NCI-H69 (cell line): ENCODE measurements at places on chromosomes 2 and 18.

GRCh38 chr2:185610301-185610700 is 128.3 kb upstream of the FSIP2 start:
- DNase-seq: no peak

DNA sequence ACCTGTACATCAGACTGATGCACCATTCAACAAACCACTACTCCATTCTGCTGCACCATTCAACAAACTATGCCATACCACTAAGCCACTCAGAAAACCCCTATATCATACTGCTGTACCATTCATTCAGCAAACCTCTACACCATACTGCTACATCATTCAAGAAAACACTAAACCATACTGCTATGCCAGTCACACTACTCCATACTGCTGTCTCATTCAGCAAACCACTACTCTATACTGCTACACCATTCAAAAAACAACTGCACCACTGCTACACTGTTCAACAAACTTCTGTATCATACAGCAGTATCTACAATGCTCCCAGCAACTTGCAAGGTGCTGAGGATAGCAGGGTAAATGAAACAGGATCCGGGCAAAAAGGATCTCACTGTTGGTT is 12.9 kb upstream of the SLC1A4 start:
- no peak for DNase-seq

GRCh38 chr2:4992226-4992625 is 700.0 kb upstream of the SOX11 start:
- DNase-seq: peak; percentile 58

- no peak for DNase-seq
These were observed 464.6 kb downstream of the MTX2 start for GRCh38 chr2:176733698-176734430.

DNA sequence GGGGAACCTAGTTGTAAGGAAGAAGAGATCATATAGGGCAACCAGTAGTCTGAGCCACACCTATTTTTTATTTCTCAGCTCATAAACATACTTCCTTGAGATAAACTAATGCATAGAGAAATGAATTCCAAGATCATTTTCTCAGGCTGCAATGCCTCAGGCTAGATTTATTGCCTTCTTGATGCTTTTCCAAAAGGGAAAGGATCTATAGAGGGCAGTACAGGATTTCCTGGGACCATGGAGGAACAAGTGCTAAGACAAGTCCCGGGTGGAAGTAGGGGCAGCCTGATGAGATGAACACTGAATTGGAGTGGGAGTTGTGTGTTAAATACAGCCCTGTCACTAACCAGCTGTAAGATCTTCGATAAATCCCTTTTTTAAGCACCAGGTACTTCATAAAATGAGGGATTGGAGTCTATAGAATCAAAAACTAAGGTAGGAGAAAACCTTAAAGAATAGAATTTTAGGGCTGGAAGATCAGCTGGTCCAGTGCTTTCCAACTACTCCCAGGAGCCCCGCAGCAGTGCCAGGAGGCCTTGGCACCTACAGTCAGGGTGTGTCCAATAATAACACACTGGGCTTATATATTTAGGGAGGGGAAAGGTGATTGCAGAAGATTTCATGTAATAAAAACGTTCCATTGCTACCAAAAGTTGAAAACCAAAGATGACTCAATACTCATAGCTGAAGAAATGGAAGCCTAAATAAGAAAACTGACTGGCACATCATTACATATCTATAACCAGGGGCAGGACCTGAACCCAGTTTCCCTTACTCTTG is 58.1 kb downstream of the SERTAD2 start:
- DNase-seq: peak; percentile 62

DNA sequence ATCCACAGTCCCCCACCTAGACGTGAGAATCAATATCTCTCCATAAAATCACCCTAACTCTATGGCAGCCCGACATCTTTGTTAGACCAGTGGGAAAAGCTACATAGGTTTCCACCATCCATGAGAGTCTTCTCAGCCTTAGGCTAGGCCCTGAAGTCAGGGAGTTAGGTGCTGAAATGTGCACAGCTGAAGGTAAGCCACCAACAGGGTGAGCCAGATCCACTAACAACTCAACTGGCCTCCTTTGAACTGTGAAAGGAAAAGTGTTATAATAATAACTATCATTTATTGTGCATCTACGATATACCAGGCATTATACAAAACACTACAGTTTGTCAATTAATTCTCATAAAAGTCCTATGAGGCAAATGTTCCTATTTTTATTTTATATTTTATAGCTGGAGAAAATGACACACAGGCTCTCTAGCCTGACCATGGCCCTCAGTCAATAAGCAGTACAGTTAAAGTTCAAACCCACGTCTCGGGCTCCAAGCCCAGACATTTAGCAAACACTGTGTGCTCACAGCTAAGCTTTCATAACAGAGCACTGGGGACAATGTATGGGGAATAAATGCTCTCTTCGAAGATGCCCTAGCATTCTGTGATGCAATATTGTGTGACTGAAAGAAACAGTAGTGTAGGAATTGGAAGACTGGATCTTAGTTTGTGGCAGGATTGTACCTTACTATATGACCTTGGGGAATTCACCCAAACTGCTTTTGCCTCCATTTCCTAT is 11.2 kb upstream of the CYP27C1 start:
- no peak for DNase-seq

DNA sequence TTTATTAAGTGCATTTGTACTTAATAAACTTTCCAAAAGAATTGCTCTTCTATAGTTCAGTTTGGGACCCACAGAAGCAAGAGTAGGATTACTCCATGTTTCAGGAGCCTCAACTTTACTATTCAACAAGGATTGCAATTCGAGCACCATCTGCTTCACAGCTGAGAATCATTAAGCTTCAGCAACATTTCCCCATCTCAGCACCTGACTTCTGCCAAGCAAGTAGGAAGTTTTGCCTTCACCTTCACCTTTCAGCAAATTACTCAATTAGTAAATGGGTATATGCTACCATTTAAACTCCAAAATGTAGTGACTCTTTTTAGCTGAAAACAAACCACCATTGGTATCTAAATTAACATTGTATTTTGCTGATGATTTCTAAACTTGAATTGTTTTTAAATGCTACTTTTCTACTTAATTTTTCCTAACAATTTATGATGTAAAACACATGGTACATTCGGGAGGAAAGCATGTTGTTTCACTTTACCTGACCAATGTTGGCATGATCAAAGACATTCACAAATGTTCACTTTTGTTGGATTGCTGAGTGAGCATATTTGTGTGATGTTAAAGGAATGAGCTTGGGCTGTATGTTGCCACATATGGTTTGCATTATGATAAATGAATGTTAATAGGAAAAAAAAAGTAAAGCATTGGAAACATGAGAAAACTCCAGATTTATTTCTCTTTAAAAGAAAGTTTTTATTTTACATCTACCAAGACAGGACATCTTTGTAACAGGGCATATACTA is 159.2 kb downstream of the GULP1 start:
- peak; percentile 29 for DNase-seq

DNA sequence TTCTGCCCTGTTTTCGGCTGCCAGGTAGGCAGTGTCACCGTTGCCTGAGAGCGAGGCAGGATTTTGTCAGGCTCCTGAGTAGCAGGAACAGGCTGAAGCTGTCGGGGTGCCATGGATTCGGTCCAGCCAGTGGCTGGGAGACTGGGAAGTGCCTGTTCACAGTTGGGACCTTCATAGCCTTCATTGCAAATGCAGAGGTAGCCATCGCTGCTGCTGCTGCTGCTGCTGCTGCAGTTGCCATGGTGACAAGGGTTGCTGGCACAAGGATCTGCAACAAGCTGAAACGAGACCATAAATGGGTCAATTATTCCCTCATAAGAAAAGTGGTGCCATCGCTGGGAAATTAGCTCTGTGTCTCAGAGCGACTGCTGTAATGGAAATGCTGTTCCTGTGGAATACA is 122.7 kb downstream of the DNER start:
- DNase-seq: no peak

DNA sequence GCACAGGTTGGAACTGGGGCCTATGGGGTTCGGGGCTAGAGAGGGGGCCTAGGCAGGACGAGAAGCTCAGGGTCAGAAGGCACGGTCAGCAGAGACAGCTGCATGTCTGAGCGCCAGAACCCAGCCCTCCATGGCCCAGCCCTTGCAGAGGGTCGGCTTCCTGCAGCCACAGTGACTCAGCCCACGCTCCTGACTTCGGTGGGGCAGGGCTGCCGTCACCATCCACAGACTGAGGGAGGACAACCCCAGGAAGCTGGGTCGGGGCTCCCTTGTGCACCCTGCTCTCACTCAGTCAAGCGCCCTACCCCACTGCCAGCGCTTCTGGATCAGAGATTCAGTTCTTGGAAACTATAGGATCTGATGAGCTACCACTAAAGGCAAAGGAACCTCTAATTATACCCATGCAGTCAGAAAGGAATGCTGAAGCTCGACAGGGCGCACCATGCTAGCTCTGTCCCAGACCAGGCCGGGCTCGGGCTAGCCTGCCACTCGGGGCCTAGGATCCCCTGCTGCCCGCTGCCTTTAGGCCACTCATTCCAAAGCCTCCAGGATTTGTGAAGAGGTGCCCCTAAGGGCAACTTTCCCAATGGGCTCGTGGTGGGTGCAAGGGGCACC is 3.0 kb downstream of the ACTR1B start:
- DNase-seq: no peak

GRCh38 chr2:63819765-63820717 is 21.7 kb upstream of the UGP2 start:
- DNase-seq: peak; percentile 14

- peak; percentile 32 for DNase-seq
These were observed 104.8 kb upstream of the TFPI start for GRCh38 chr2:187658952-187659525.

DNA sequence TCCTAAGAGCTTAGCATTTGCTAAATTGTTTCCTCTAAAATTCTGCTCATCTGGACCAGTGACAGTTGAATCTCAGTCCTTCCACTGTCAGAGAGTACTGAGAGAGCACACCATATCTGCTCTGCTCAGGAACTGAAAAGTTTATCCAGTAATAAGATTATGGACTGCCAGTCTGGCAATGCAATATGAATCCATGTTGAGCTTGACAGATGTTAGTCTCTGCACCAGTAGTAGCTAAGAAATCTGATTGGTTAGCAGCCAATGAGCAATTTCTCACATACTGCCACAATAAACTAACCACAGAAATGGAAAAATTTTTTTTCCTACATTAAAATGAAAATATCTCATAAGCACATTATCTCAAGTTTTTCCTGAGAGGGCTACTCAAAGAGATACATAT is 2.3 kb downstream of the PRKD3 start:
- peak; percentile 31 for DNase-seq
